Dermis microvascular lymphatic vessel endothelial cell (primary cell): ENCODE measurements at places on chromosomes 1 and 21. TPM values are rescaled to one million over a fixed set of nuclear protein-coding genes. Genes with fewer than 3 reads are reported as not detected.

The HRNR gene
- total RNA-seq: not detected in 2 replicates

The RGS13 gene
- total RNA-seq: not detected in 2 replicates

The CRYAA gene
- not detected in 2 replicates for total RNA-seq

The ZMYND12 gene
- 0.51 and 0.89 TPM in 2 replicates for total RNA-seq
